ENCODE measurements at places on chromosomes 6 and 20.

DNA sequence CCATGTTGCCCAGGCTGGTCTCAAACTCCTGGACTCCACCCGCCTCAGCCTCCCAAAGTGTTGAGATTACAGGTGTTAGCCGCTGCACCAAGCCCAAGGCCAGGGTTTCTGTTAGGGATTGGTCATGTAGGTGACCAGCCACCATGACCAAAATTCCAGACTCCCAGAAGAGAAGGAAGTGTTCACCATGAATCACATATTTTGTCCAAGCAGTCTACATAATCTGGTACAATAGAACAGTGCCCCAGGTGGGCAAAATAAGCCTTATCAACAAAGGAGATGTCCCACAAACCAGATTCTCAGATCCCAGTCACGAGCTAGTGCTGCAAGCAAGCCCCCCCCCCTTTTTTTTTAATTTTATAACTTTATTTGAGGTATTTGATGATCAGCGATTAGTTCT lies 20.0 kb downstream of the ZNF341 start:
- no peak for DNase-seq

DNA sequence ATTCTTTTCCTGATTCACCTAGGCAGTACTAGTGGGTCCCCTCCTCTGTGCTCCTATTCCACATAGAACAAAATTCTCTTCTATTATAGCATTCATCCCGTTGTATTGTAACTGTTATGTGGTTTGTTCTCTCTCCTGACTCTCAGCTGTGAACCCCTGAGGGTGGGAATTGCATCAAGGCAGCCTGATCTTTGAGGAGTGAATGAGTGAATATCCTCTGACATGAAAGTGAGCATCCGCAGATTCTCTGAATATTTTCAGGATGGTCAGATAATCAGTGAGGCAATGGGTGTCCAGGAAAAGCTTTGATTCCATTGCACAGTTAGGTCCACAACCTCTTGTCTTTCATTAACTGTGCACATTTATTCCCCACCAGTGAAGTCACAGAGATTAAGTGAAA lies 67.6 kb upstream of the SLC22A23 start:
- no peak for DNase-seq

- no peak for DNase-seq
These were observed 5.0 kb downstream of the BRD2 start for GRCh38 chr6:32973144-32974015.

GRCh38 chr6:152529369-152529768 lies 107.8 kb downstream of the SYNE1 start:
- DNase-seq = peak; percentile 27

GRCh38 chr6:107555449-107555848 lies 65.5 kb downstream of the SOBP start:
- DNase-seq = no peak

- no peak for DNase-seq
These were observed 152.0 kb downstream of the CEBPB start for GRCh38 chr20:50342638-50343102.

Data from RCC 7860 (cell line).